ENCODE measurements at places on chromosomes 11 and 22.

GRCh38 chr11:102613450-102613849, 11.7 kb downstream of the MMP20 start:
- DNase-seq, result no peak

- no peak for DNase-seq
These were observed 31.1 kb upstream of the SYT9 start for GRCh38 chr11:7220636-7221035.

GRCh38 chr22:19182472-19183157, 4.1 kb upstream of the SLC25A1 start:
- no peak for DNase-seq

DNA sequence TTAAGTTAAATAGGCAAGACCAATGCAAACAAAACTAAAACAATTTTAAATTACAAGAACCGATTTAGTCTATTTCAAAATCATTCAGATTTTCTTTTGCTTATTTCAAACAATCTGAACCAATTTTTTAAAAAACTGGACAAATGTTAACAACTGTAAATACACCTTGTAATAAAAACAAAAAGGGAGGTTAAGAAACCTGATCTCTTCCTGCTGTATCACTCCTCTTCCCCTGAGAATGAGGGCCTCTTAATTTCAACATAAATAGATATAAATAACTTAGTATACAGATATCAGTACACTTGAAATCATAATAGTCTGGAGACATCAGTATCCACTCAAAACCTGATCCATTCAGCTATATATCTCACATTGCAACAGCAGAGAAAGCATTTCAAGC, 346.6 kb downstream of the TTC28 start:
- DNase-seq, result no peak

GRCh38 chr11:61883327-61883726, 8.0 kb downstream of the FADS3 start:
- no peak for DNase-seq

- DNase-seq, result no peak
These were observed 291.1 kb upstream of the C11orf87 start for GRCh38 chr11:109130910-109131309.

DNA sequence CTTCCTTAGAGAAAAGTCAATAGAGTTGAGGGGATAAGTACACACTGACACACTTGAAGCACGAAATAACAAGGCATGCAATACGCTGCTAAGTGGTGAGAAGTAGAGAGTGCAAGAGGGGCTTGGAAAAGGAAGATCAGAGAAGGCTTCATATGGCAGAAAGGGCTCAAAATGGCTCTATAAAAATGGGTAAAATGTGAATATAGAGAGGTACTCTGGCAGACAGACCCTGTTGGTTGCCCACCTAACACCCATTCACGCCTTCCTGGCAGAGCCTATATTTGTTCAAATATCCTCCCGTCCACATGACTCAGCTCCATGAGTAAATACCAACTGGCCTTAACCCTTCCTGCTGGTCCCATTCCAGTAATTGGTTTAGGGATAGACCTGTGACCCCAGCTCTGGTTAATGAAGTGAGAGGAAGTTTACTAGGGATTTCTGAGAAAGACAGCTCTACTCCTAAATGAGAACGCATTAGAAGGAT, 38.9 kb upstream of the CCDC34 start:
- no peak for DNase-seq

GRCh38 chr11:102596578-102596977, 28.6 kb downstream of the MMP20 start:
- no peak for DNase-seq

- DNase-seq, result no peak
These were observed 85.9 kb downstream of the BUD13 start for GRCh38 chr11:116686866-116687265.

GRCh38 chr11:126029237-126029636, 33.4 kb downstream of the CDON start:
- DNase-seq, result no peak
